GM23248 (cell line): ENCODE measurements at places on chromosomes 6 and 20. TPM values are rescaled to one million over a fixed set of nuclear protein-coding genes. Genes with fewer than 3 reads are reported as not detected.

DNA sequence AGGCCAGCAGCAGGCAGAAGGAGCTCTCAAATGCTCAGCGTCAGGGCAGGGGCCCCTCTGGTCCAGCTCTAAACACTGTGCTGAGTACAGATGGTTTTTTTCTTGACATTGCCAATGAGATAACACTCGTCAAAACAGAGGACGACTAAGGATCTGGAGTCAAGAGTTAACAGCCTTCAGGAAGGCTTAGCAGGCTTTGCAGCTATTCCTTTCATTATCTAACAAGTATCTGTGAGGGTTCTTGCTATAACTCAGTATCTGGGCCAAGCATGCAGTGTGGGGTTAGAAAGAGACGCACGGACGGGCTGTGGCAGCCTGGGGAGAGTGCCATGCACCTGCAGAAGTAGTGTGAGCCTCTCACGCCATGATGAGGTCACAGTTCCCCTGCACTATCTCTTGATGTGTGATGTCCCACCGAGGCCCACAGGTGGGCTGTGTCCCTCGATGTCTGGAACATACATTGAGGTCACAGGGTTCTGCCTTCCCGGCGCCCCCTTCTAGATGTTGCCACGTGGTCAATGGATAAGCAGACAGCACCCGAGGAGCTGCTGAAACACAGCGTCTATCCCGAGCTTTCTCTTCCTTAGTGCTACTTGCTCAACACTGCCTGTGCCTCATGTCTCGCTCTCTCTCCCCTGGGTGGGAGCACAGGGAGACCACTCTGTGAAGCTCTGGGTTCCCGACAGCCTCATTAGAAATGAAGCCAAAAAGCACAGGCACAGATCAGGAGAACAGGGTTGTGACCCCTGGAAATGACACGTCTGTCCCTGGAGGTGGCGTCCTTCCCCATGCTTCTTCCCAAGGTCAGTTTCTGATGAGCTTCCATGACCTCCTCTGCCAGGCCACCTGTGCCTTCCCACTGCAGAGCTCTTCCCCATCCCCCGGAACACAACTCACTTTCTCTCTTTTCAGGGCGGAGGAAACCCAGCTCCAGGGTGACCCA lies 85.5 kb upstream of the RPS6KA2 start:
- no peak for DNase-seq
- H3K27me3 ChIP-seq: 0 out of 2 replicates have a peak, but pooled peaks cover 10% of the 10 kb centered on the region
- no peak overlapping the region for H3K27ac ChIP-seq
- H3K36me3 ChIP-seq: no peaks in the 10 kb centered on the region

DNA sequence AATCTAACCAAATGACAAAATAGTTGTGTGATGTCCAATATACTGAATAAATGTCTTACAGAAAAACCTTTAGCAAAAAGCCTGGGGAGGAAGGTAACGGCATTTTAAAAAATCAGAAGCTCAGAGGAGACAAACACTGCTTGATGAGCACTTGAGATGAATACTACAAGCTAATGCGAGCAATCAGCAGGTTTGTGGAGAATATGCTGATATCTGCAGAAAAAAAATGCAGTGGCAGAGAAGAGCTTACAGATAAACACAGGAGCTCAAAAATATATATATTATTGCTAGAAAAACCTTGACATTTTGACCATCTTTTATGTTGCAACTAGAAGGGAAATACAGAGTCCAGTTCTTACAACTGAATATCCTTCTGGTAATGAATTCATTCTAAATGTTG lies 972.7 kb downstream of the KIF16B start:
- no peak overlapping the region for H3K27ac ChIP-seq
- H3K4me1 ChIP-seq: no peaks in the 10 kb centered on the region
- H3K27me3 ChIP-seq: no peaks in the 10 kb centered on the region
- no peaks in the 10 kb centered on the region for H3K36me3 ChIP-seq
- no peak for DNase-seq

Gene NRN1
- 78.5 and 94.6 TPM in 2 replicates for total RNA-seq

Gene ANKRD66
- total RNA-seq: not detected in 2 replicates

DNA sequence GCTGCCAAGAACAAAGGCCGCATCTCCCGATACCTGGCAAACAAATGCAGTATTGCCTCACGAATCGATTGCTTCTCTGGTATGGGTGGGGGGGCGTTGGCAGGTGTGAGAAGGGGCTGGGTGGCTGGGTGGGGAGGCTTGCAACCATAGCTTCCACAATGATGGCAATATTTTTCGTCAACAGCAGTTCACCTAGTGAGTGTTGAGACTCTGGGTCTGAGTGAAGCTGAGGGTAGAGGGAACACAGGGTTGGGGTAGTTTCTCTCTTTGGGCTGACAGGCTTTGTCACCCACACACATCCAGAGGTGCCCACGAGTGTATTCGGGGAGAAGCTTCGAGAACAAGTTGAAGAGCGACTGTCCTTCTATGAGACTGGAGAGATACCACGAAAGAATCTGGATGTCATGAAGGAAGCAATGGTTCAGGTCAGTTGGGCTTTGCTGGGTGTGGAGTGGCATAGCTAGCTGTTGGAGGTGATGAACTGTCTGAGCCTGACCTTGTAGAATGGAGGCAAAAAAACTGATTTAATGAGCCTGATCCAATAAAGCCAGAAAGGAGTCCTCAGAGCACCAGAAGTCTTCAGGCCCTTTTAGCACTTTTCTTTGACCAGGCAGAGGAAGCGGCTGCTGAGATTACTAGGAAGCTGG lies 4.2 kb downstream of the NOP56 start:
- no peaks in the 10 kb centered on the region for H3K4me1 ChIP-seq
- no peak for DNase-seq
- H3K27ac ChIP-seq: no peak overlapping the region
- peaks cover 43% of the 10 kb centered on the region for H3K36me3 ChIP-seq

DNA sequence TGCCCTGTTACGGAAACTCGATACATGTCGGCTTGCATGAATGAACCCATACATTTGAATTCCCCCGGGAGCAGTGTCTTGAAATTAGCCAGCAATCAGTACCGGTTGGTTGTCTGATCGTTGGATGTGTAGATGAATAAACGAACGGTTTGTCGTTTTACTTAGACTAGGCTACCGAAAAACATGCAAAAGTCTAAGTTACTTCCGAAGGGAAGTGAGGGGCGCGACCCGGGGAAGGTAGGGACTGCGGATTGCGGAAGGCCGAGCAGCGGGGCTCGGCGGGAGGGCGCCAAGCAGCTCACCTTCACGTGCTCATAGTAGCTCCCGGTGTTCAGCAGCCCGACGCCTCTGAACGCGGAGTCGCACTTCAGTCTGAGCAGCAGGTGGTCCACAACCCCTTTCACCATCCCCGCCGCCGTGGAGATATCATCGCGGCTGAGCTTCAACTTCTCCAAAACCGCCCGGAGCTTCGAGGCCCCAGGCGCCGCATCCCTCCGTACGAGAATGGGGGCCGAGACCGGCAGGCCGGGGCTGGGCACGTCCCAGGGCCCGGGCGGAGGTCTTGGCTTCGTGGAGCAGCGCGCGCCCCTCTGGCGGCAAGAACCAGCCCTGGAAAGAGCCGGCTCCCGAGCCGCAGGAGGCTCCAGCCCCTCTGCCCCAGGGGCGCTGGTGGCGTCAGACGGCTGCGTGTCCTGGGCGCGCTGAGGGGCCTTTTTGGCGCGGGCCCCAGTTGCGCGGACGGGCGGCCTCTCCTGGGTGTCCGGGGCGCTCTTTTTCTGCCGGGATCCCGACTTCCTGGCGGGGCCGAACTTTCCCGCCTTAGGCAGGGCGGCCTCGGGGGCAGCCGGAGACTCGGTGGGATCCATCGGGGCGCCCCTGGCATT lies 632 bp downstream of the CGAS start:
- no peaks in the 10 kb centered on the region; the same call in 1 of the 2 replicates for H3K36me3 ChIP-seq
- 0 out of 2 replicates have a peak, but pooled peaks cover 5% of the 10 kb centered on the region for H3K4me1 ChIP-seq
- peak; percentile 76 for DNase-seq
- H3K27me3 ChIP-seq: no peaks in the 10 kb centered on the region
- H3K4me3 ChIP-seq: peak overlapping the region; percentile 79
- H3K27ac ChIP-seq: peak overlapping the region; percentile 68

Gene ENPP1
- 53.7 and 60.4 TPM in 2 replicates for total RNA-seq

Gene GCNT2
- total RNA-seq: not detected in 2 replicates

DNA sequence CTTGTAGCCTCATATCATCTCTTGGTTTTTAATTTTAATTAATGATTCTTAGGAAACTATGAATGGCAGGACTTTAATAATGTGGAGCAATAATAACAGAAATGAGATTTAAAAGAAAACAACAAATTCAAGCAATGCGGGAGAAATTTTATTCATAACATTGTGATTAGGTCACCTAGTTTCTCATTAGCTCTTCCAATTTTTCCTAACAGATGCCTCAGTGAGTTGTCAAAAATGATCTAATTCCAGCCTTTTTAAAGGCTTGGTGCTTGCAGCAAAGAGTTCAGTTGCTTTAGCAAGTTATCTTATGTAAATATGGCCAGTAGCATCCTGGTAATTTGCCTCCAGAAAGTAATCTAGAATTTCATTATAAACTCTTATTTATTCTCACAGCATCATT lies 20.4 kb downstream of the PDE7B start:
- no peaks in the 10 kb centered on the region for H3K27me3 ChIP-seq
- no peaks in the 10 kb centered on the region for H3K36me3 ChIP-seq
- peak; percentile 76 for DNase-seq
- H3K27ac ChIP-seq: peak overlapping the region; percentile 85

Gene RING1
- total RNA-seq: 35.8 and 37.6 TPM in 2 replicates

DNA sequence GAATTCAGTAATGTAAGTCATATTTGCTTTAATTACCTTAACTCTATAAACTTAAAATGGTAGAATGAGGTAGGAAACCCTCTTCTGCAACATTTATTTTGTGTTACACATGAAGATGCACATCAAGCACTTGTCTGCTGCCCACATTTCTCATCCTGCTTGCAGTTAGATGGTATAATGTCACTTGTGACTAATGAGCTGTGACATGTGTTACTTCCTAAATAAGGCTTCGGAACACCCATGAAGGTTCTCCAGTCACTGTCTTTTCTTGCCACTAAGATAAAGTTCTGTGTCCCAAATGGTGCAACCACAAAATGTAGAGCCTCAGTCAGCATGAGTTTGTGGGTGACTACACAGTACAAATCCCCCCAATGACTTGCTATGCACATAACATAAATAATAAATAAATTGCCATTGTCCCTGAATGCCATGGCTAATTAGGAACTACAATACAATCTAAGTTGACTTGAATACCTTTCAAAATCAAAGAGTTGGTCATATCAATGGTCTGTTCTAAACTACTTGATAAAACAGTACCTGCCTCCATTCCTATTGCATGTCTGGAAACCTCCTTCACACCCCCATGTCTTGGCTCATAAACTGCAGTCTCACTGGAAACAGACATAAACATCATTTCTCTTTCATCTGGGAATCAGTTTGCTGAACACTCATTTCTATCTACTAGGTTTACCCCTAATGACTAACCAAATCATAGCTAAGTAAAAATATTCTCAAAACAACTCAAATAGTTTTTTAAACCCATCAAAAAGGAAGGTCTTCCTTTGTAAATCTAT lies 157.2 kb downstream of the PTPRK start:
- no peaks in the 10 kb centered on the region for H3K27me3 ChIP-seq
- H3K4me3 ChIP-seq: no peak overlapping the region
- H3K27ac ChIP-seq: no peak overlapping the region
- DNase-seq: no peak
- no peaks in the 10 kb centered on the region for H3K36me3 ChIP-seq

- no peaks in the 10 kb centered on the region for H3K36me3 ChIP-seq
- no peaks in the 10 kb centered on the region for H3K4me1 ChIP-seq
- H3K27ac ChIP-seq: peak overlapping the region; percentile 37
Measured at GRCh38 chr6:33080127-33081089, 4.6 kb downstream of the HLA-DPB1 start.

DNA sequence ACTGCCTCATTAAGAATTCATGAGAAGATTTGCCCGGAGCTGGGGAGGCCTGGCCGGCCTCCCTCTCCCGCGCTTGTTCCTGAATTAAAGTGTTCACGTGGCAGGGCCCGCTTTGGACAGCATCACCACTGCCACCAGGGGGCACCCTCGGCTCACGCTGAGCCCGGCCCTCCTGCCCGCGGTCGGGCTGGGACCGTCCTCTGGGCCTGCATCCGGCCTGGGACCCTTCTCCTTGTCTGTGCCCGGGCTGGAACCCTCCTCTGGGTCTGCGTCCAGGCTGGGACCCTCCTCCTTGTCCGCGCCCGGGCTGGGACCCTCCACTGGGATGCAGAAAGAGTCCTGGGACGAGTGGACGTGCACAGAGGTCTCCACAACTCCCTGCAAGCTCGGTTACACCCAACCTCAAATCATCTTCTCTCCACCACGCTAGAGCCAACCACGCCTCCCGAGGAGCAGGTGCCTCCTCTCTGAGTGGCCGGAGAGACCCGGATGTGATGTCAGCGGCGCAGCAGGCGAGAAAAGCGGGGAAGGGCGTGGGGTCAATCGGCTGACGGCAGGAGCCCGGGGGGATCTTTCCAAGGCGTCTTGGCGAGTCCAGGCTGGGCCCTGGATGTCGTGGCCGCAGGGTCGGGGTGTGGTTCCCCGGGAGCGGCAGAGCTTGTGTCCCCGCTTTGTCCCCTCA lies 50.9 kb upstream of the DACT2 start:
- H3K4me1 ChIP-seq: no peaks in the 10 kb centered on the region
- no peak overlapping the region for H3K4me3 ChIP-seq
- no peak overlapping the region for H3K27ac ChIP-seq
- H3K27me3 ChIP-seq: no peaks in the 10 kb centered on the region
- H3K36me3 ChIP-seq: no peaks in the 10 kb centered on the region

DNA sequence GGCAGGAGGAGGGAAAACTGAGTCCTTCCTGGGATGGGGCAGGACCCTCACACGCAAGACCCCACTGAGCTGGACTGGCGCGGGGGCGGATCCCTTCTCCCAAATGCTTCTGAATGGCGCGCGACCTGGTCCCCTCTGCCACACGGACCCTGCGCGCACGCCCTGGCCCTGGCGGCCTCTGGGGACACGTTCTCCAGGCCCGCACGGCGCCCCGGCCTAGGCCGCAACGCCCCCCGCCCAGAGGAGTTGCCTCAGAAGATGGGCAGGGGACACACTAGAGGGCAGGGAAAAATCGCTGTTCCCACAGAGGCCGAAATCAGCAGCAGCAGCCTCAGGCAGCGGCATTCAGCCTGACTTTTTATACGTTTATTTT lies 45.2 kb upstream of the OSTM1 start:
- H3K36me3 ChIP-seq: no peaks in the 10 kb centered on the region
- H3K4me1 ChIP-seq: no peaks in the 10 kb centered on the region
- DNase-seq: no peak
- no peak overlapping the region for H3K27ac ChIP-seq
- no peak overlapping the region for H3K4me3 ChIP-seq
